ENCODE measurements at places on chromosomes 5 and 9.
A peak's percentile ranks its signal among the peaks of the same experiment; 100 is the strongest.

DNA sequence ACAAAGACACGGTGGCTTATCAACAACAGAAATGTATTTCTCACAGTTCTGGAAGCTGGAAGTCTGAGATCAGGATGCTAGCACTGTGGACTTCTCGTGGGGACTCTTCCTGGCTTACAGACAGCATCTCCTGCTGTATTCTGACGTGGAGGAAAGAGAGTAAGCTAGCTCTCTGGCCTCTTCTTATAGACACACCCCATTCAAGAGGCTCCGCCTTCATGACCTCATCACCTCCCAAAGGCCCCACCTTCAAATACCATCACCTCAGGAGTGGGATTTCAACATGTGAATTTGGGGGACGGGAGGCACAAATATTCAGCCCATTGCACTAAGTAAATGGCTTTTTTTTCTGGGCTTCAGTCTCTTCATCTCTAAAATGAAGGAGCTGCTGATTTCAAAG lies 27.6 kb downstream of the KCNMB1 start:
- DNase-seq: no peak

DNA sequence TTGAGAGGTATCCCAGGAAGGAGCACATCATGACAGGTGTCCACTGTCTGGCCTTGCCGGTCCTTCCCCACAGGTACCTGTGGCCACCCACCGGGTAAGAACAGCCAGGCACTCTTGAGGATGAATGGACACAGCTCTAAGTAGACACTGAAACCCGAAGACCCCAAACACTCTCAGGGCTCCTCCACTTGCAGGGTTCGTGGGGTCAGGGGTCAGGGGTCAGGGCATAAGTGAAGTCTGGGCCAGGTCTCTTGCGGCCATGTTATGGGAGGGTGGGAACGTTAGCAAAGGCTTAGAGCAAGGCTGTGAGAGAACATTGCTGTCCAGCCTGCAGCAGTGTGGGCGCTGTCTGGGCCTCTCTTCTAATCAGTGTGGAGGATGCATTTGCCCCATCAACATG lies 40.0 kb downstream of the MAPK9 start:
- no peak for DNase-seq

DNA sequence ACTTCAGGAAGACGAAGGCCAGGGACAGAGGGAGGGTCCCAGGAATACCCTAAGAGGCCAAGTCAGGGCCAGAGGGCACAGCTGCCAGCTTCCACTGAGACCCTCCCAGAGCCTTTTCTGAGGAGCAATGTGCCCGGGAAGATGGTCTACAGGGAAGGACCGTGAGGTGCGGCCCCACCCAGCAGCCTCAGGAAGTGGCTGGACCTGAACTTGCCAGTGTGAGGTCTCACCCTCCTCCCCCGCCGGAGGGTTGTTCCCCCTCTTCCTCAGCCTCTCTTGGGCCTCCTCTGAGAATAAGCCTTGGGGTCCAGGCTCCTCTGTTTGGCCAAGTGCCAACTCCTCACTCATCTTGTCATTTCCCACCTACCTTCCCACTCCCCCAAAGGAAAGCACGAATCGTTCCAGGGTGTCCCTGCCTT lies 13.4 kb upstream of the SLC25A51 start:
- DNase-seq: no peak

GRCh38 chr5:150079909-150080461 lies 6.4 kb downstream of the CSF1R start:
- no peak for DNase-seq

DNA sequence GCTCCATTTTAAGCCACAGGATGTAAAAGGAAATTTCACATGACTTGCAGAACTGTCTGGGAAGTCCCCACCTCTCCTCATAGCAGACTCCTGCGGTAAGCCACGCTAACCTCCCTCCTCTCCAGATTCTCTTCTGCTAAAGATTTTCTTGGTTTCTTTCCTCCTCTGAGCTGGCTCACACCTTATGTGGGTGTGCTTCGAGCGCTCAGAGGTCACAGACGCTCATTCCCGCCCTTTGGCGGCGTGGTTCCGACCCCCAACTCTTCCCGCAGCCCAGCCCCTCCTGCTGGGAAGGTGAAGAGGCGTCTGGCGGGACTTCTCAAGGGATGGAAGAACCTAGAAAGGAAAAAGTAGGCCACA lies 32.9 kb upstream of the CDK20 start:
- no peak for DNase-seq

DNA sequence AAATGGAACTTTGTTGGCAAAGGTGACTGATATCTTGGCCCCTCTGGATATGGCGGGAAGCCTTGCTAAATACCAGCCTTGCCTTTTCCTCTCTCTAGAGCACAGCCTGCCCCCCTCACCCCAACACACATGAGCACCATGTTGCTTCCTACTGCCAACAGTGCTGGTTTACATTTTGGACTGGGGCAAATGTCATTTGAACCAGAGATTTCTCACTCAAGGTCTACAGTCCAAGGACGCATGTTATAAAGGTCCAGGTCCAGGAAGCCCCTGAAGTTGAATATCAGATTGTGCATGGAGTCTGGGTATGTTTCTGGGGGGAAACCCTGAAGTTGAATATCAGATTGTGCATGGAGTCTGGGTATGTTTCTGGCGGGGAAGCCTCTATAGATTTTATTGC lies 19.9 kb downstream of the NEURL1B start:
- DNase-seq: no peak

GRCh38 chr9:34591917-34592866 lies 2.7 kb upstream of the CNTFR start:
- no peak for DNase-seq

- no peak for DNase-seq
Measured at GRCh38 chr9:5482194-5482593, 28.1 kb upstream of the PDCD1LG2 start.

DNA sequence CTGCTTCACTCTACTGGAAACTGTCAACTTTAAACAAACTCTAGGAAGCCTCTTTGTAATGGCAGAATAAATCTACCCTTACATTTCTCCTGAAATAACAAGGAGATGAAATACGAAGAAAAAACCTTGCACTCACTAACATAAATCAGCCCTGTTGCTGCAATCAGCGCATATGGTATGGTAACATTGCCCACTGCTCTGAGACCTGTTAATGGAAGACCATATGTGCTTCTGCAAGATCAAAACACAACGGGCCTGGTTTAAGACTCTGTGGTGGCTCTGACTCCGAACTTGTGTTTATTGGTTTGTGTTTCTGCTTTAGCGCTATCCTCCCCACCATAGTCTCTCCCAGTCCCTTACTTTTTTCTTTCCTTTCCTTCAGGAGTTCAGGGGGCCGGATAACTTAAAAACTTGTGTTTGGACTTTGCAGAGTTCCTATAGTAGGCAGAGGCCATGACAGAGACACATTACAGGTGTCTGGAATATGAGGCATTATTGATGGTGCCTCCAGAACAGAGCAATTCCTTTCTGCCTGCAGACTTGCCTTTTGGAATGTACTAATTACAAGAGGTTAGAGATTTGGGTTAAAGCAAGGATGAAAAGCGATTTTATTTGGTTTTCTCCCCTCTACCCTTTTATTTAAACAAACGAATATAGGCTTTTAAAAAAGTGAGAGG lies 110.8 kb downstream of the PSAT1 start:
- DNase-seq: no peak

- no peak for DNase-seq
Measured at GRCh38 chr5:99900302-99900852, 634.8 kb upstream of the FAM174A start.

GRCh38 chr5:129664336-129664937 lies 83.5 kb upstream of the MINAR2 start:
- DNase-seq: peak; percentile 16

- no peak for DNase-seq
Measured at GRCh38 chr5:58950224-58950623, 367.3 kb downstream of the RAB3C start.

All from activated CD8-positive, alpha-beta memory T cell treated with anti-CD3 and anti-CD28 coated beads, Interleukin-2, amount 50 U/mL, for 4 hours (primary cell).